ENCODE measurements at places on chromosomes 7 and 10. TPM values are rescaled to one million over a fixed set of nuclear protein-coding genes. Genes with fewer than 3 reads are reported as not detected.

The PODXL gene
- 21.6 TPM for total RNA-seq

The CFAP43 gene
- 10.6 TPM for total RNA-seq

The PLEKHS1 gene
- total RNA-seq, result not detected

The KEL gene
- total RNA-seq, result 0.49 TPM

The OLAH gene
- total RNA-seq, result 0.25 TPM

The EN2 gene
- total RNA-seq, result not detected

The CDC14C gene
- not detected for total RNA-seq

The GPR15LG gene
- total RNA-seq, result not detected

The HILPDA gene
- total RNA-seq, result 16.7 TPM

The CYP26C1 gene
- 0.25 TPM for total RNA-seq

The ST7 gene
- total RNA-seq, result 64.2 TPM

The PLAC9 gene
- total RNA-seq, result 1.7 TPM

Measured in temporal lobe (tissue), 4 donors.